ENCODE measurements at places on chromosomes 12 and 14. TPM values are rescaled to one million over a fixed set of nuclear protein-coding genes. Genes with fewer than 3 reads are reported as not detected.

GRCh38 chr12:125259178-125259867 lies 194.1 kb downstream of the AACS start:
- no peak for DNase-seq

DNA sequence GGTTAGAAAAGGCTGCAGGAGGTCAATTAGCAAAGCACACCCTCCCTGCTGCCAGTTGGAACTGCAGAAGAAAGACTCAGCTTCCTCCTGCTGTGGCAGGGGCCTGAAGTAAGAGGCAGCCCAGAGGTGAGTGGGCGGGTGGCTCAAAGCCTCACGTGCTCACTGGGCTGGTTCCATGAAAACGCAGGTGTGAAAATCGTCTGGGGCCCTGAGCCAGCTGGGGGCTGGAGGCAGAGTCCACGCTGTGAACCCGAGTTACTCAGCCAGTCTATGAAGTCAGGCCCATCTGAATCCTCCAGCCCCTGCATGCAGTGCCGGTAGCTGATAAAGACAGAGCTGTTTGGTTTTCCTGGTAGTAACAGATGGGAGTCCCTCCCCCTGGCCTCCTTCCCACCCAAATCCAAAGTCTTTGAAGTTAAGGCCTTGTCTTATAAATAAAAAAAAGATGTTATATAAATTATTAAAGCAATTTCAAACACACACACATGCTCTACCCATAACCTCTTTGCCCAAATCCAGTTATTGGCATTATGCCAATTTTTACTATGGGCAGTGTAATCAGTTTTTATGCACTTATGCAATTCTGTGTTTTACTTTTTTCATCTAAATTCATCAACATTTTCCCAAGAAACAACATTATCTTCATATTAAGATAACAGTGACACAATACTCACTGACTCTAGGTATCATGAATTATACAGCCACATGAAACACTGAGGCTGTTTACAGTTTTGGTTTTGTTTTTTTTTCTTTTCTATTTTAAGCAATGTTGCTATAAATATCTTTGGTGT lies 57.9 kb upstream of the PNMA1 start:
- no peak for DNase-seq

- no peak for DNase-seq
Measured at GRCh38 chr12:56933826-56934625, at the start of gene SDR9C7. Gene SDR9C7 (minus strand): TSS chr12:56934408. CDS start chr12:56934261, 147 bp downstream.

Gene FAR2
- 8.6 TPM for polyA plus RNA-seq

DNA sequence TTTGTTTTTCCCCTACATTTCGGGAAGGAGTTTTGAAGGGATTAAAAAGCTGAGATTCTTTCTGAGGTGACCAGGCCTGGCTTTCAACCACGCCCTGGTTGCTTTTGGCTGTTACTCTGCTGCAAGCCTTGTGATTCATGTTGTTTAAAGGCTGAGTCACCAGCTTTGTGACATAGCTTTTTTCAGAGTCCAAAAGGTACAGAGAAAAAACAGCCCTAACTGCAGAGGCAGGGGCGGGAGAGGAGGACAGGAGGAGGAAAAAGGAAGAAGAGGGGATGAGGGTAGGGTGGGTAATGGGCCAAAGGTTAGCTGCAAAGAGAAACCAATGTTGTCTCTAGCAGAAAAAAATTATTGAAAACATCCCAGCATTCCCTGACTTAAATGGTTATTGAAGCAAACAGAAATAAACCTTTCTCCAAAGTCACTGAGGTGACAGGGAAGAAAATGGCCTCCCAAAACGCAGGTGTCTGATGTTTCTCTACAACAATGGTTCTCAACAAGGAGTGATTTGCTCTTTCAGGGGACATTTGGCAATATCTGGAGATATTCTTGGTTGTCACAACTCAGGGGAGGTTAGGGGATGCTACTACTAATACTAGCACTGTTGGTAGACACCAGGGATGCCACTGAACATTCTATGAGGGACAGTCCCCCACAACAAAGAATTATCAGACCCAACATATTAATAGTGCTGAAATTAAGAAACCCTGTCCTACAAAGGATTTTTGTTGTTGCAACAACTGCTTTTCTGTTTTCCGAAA lies 2.1 kb upstream of the UBC start:
- DNase-seq, result no peak

Gene HOXC12
- 0.48 TPM for polyA plus RNA-seq

GRCh38 chr12:88662961-88663360 lies 82.7 kb upstream of the KITLG start:
- no peak for DNase-seq

Gene RPS6KA5
- 5.6 TPM for polyA plus RNA-seq
